ENCODE measurements at places on chromosomes 5 and 9. TPM values are rescaled to one million over a fixed set of nuclear protein-coding genes. Genes with fewer than 3 reads are reported as not detected.

The PCDHA1 gene
- total RNA-seq: not detected

The FYB1 gene
- total RNA-seq: not detected

The SH3TC2 gene
- total RNA-seq: 6.0 TPM

The ZNF354C gene
- total RNA-seq: 7.6 TPM

The TSSK1B gene
- total RNA-seq: 0.09 TPM

The OR1J2 gene
- not detected for total RNA-seq
